NCI-H345 (cell line): ENCODE measurements at places on chromosomes 2 and 18.

DNA sequence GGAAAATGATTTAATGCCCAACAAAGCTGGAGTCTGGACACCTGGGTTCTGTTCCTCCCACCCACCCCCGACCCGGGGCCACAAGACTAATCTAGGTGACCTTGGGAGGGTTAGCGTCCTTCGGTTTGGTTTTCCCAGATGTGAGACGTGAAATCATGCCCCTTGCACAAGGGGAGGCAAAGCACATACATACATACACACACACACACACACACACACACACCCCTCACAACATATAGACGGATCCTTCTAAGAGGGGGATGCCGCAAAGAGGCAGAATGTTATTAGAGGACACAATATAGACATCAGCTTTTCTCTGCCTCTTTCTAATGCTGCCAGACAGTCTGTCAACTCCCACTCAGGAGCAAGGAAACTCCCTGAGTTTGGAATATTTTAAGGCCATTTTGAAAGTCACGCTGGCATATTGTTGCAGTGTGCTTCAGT is 616 bp upstream of the RBMS1 start:
- peak; percentile 40 for DNase-seq

GRCh38 chr2:45826460-45826859 is 175.0 kb downstream of the PRKCE start:
- no peak for DNase-seq

- DNase-seq, result no peak
Measured at GRCh38 chr2:15147591-15147990, 413.5 kb downstream of the NBAS start.

DNA sequence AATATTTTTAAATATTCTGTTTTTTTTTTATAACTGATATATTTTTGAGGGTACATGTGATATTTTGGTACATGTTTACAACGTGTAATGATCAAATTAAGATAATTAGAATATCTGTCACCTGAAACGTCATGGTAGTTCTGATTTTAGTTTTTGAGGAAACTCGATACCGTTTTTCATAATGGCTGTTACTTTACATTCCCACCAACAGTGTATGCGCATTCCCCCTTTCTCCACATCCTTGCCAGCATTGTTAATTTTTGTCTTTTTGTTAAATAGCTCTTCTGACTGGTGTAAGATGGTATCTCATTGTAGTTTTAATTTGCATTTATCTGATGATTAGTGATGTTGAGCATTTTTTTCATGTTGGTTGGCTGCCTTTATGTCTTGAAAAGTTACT is 206.8 kb upstream of the STON1 start:
- DNase-seq, result no peak

GRCh38 chr18:22253676-22254075 is 84.3 kb downstream of the GATA6 start:
- DNase-seq, result no peak

- no peak for DNase-seq
Measured at GRCh38 chr2:188884517-188884916, 89.7 kb upstream of the COL3A1 start.

DNA sequence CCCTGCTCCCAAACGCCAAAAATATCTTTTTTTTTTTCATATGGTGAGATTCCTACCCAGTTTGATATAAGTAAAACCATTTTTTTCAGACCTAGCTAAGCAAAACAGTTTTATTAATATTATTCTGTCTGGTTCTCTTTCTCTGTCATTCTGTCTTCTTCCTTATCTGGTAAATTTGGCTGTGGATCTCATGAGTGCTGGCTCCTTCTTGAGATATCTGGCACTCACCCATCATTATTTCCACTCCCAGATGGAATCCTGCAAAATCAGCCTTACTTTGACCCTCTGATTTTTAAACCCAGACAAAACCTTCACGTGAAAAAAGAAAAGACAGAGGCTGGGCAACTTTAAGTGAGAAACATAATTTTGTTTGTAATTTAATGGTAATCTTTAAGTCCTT is 373.6 kb downstream of the NYAP2 start:
- no peak for DNase-seq

GRCh38 chr2:96541398-96542152 is 5.0 kb downstream of the ARID5A start:
- DNase-seq, result no peak

DNA sequence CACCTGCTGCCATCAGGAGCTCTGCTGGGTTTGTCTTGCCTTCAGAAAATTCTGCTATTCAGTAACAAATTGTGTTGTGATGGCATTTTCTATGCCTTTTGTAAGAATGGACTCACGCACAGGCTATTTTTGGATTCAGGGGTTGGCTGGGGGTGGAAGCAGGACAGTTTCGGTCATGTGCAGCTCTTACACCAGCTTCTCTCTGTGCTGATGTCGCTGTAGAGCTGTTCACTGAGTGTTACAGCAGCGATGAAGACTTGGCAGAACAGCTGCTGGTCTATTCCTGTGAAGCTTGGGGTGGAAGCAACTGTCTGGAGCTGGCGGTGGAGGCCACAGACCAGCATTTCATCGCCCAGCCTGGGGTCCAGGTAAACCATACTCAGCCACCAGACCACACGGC is 49.2 kb downstream of the TRPM8 start:
- no peak for DNase-seq

DNA sequence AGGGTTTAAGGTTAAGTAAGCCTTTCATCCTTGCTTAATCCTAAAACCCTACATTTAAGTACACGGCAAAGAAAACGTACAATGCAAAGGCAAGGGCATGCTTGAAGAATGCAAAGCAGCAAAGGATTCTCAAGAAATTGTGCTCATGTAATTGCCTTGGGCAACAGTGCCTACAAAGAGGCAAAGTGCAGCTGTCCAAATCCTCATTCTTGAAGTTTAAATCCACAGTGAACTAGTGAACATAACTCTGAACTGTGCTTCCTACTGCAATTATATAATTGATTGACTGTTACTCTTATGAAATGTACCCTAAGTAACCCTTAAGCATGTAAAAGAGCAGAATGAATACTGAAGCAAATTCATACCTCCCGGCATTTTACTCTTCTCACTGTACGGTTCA is 85.4 kb downstream of the MAP3K20 start:
- no peak for DNase-seq

- DNase-seq, result no peak
Measured at GRCh38 chr2:25307949-25308557, 33.7 kb downstream of the DNMT3A start.

DNA sequence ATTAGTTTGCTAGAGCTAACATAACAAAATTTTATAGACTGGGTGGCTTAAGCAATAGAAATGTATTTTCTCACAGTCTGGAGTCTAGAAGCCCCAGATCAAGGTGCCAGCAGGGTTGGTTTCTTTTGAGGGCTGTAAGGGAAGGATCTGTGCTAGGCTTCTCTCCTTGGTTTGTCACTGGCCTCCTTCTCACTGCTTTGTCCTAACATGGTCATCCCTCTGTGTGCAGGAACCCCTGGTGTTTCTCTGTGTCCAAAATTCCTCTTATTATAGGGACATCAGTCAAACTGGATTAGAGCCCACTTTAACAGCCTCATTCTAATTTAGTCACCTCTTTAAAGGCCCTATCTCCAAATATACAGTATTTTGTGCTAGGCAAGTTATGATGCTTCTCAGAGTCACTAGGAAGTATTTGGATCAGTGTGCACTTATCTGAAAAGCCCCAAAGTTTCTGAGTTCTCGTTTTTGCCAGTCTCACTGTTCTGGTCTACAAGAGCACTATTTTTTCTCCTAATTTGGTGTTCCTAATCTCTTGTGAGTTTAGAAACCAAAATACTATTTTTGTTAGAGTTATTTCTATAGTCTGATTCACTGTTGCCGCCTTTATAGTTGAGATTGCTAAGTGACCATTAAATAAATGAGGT is 29.0 kb downstream of the ZC3H6 start:
- DNase-seq, result no peak

DNA sequence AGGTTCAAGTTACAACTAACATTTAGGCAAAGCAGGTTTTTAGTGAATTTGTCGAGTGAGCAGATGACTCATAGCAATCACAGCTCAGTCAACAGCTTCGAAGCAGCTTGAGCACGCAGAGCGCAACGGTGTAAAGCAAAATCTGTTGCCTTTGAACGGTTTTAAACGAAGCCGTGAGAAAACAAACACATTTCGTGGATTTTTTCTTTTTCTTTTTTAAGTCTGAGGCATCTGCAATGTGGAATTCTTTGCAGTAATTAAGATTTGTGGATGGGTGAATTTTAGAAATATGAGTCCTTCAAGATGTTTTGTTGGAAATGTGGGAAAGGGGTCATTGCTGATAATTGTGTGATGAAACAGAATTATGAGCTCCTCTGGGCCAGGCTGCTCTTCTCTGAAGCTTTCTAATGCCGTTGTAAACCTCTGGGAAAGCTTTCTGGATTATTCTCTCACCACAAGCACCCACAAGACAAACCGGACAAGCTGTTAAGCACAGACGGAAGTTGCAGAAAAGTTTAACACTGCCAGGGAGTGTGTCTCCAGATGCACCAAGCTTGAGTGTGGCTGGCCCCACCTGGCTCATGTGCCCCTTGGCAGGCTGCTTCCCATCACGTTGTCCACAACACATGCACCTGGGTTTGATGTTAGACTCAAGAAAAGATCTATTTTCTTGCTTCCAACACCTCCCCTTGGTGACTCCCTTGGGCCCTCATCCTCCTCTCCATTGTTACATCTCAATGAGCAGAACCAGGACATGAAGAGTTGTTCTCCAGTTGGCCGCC is 224.7 kb downstream of the ACKR3 start:
- DNase-seq, result no peak

- DNase-seq, result no peak
Measured at GRCh38 chr18:35189510-35189909, 51.3 kb upstream of the ZNF397 start.

DNA sequence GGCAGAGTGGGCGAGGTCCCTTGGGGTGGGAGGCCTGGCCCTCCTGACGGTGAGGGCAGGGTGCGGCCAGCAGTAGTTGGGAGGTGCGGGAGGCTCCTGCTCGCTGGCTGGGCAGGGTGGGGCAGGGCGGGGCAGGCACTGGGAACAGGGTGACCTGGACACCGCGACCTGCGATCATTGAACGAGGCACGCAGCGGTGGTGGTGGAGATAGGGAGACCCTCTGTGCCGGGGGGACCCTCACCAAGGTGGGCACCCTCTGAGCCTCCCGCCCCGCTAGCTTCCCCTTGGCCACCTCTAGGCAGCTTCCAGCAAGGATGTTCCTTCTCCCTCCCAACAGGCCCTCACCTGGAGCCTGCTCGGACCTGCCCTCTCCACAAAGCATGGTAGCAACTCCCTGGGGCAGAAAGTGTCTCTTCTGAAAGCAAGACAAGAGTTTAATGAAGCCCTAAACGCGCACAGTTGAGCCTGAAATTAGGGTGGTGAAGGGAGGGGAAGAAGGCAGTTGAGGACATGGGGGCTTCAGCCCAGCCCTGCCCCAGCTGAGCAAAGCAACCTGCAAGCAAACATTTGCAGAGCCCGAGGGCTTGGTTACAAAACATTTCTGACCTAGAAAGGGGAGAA is 15.4 kb upstream of the FOSL2 start:
- peak; percentile 50 for DNase-seq

DNA sequence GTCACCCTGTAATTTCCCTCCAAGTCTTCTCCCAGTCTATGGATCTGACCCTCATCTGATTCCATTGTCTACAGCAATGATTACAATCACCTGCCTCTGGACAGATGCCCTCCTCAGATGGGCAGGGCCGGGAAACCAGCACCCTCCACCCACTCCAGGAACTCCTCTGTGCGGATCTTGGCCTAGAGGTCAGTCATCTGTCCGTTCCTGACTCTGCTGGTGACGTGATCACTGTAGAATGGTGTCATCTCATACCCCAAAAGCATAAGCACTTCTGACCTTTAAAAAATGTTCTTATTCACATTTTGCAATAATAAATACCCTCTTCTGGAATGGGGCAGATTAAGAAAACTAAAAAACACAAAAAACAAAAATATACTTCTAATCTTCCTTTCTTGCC is 29.5 kb upstream of the BZW1 start:
- DNase-seq, result no peak

DNA sequence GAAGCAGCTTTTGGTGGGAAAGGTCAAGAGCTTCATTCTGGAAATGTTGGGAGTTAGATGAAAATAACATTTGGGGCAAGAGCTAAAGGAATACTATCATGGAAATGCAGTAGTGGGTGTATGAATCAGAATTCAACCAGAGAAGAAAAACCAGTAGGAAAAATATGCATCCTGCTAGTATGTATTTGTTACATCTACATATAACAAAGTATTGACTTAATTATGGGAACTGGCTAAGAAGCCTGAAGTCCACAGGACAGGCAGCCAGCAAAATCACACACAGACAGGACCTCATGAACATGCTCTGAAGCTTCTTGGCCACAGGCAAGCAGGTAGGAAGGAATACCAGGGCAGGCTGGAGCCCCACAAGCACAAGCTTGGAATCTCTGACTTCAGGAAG is 185.8 kb downstream of the FBXO15 start:
- DNase-seq, result no peak

DNA sequence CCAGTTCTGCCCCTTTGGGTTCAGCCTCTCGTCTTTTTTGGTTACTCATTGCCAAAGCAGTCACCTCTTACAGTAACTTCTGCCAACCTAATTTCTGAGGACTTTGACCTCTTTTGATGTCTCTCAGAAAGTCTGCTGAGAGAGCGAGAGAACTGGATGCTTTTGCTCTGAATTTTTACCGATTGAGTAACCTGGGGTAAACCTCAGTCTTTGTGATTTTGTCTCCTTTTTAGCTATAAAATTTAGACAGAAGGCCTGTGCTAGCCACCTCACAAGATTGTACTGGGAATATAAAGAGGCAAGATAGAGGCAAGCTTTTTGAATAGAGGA is 34.8 kb upstream of the IL1R1 start:
- no peak for DNase-seq

GRCh38 chr2:2142345-2142744 is 188.7 kb downstream of the MYT1L start:
- DNase-seq, result no peak

- DNase-seq, result no peak
Measured at GRCh38 chr2:114001937-114002336, 112.0 kb downstream of the ACTR3 start.

GRCh38 chr2:236951830-236952475 is 133.7 kb upstream of the COPS8 start:
- DNase-seq, result no peak

DNA sequence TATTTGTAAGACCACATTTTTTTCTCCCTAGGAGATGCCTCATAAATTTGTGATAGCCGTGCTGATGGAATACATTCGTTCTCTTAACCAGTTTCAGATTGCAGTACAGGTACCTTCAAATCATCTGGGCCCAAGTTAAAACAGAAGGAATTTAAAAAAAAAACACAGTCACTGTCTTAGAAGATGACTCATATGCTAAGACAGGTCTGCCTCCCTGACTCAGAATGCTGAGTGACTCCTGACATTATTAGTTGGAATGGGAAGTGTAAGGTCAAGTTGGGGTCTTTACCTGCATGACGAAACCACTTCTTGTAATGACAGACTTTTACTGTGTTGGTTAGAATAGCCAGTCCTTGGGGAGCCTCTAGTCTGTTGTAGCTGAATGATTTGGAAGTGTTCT is 26.3 kb downstream of the RMC1 start:
- no peak for DNase-seq

- no peak for DNase-seq
Measured at GRCh38 chr2:3307236-3307635, 70.4 kb downstream of the EIPR1 start.

- DNase-seq, result no peak
Measured at GRCh38 chr18:68056936-68057335, 540.4 kb upstream of the DSEL start.
